Panc1 (cell line): ENCODE measurements at places on chromosomes 16 and 17. TPM values are rescaled to one million over a fixed set of nuclear protein-coding genes. Genes with fewer than 3 reads are reported as not detected.

The VAT1 gene
- total RNA-seq, result 169 TPM

The ATAD5 gene
- total RNA-seq, result 11.5 TPM

The SEZ6 gene
- total RNA-seq, result not detected

The CD300A gene
- 0.21 TPM for total RNA-seq

The CDR2L gene
- total RNA-seq, result 32.0 TPM

The KRTAP4-9 gene
- not detected for total RNA-seq

The LRRC75A gene
- 1.2 TPM for total RNA-seq

The COX6A2 gene
- not detected for total RNA-seq

The TXNL4B gene
- total RNA-seq, result 7.7 TPM

The HIC1 gene
- 1.4 TPM for total RNA-seq
